ENCODE measurements at places on chromosomes 2 and 18.
A peak's percentile ranks its signal among the peaks of the same experiment; 100 is the strongest.

DNA sequence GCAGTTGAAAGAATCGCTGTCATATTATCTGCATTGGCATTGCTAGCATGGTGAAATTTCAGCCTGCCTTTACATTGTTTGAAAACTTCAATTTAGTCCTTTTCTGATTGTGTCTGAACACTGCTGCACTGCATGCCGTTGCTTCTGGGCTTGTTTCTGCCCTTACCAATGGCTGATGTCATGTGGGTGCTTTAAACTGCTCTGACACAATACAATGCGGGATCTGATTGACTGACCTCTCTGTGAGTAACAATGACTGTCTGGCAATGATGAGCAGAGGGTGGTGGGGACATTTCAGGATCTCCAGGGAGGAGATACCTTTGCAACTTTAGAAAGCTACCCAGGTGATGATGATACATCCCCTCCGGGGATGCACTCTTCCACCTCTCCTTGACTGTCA lies 119.5 kb upstream of the ZBTB14 start:
- no peak for DNase-seq

- DNase-seq: no peak
Measured at GRCh38 chr2:158114516-158114915, 12.8 kb downstream of the UPP2 start.

DNA sequence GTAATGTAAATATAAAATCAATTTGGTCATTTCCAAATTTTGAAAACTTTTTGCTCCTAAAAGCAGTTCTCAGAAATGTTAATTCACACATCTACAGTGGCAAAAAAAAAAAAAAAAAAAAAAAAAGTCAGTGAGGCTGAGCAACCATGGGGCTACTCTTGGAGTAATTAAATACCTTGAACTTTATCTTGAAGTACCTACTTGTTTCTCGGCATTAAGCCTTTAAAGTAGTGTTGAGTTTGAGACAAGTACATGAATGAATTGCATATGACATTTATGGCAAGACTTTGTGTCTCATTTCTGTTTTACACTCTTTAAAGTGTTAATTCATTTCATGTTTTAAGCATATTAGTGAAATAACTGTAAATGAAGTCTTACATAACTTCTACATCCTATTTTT lies 613.3 kb downstream of the XIRP2 start:
- DNase-seq: no peak

DNA sequence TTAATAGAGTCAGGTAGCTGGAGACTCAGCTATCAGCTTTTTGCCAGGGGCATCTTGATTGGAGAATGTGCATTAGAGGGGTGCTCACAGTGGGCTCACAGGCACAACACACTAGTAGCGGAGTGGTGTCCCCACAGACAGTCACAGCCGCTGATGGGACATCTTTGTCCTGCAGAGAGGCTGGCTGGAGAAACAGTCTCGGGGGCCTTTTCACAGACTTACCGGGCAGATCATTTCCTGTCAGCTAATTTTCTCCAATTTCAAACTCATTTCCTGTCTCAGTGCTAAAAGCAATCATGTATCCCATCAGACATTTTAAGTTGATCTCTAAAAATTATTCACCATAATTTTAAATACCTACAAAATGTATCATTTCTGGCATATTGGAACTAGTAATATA lies 562.6 kb downstream of the DCDC2C start:
- no peak for DNase-seq

DNA sequence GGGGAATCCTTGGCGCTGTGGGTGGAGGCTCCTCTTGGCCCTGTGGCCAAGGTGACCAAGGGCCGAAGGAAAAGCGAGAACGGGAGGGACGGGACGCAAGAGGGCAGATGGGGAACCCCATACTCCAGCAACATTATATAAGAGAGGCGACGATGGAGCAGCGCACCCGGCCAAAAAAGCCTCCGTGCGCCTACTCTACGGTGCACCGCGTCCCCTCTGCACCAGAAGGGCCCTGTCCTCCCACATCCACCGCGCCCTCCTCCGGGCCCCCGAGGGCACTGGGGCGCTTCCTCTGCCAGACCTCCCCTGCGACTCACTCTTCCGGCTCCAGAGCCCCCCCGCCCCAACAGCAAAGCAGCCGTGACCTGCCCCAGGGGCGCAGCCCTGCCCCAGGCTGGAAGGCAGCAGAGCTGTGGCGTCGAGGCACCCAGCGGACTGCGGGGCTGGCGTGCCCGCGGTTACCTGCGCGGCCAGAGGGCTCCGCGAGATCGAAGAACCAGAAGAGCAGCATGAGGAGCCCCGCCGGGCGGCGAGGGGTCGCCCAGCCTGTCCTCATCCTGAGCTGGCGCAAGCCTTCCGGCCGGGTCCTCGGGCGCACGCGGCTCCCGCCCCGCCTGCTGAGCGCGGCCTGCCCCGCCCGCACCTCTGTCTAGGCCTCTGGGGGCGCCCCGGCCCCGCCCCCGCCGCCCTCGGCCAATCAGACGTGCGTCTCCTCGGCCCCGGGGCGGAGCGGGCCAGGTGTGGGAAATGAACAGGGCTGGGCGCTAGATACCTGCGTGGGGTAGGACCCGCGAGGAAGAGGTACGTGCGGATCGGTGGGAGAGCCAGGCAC lies 106.3 kb upstream of the CD302 start:
- peak; percentile 90 for DNase-seq

DNA sequence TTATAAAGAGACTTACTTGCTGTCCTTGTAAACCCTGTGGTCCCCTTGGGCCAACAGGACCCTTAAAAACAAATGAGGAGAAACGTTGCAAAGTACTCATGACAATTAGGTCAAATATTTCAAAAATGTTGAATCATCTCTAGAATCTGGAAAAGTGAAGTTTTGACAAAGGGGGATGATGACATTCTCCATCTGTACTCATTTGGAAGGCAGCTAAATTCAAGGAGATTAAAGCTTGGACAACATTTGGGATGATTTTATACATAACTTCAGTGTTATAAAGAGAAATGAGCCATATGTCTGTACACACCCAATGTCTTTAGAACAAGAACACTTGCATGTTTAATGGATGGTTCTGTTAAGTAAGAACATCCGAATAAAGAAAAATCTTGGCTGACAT lies 92.9 kb downstream of the COL5A2 start:
- no peak for DNase-seq
